Bone marrow (tissue), 2 donors: ENCODE measurements at places on chromosomes 3 and 15.

- DNase-seq = no peak
Measured at GRCh38 chr3:146732325-146732724, 127.2 kb upstream of the PLSCR5 start.

- no peak for DNase-seq
Measured at GRCh38 chr3:157442729-157443128, 6.1 kb downstream of the PTX3 start.

DNA sequence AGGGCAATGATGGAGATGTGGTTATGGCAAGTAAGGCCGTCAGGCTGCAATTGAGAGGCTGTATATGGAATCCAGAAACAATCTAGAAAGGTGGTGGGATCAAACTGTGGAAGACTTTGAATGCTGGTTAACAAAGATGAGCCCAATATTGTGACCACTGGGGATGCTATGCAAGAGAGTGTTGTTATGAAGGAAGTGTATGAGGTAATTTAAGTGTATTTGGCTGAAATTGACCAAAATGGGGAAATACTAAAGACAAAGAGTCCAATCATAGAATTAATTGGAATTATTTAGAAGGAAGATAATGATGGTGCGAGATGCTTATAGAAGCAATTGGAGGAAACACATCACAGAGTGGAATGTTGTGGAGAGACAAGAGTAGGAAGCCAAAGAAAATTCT lies 24.5 kb downstream of the BTLA start:
- no peak for DNase-seq

- DNase-seq = no peak
Measured at GRCh38 chr3:131819381-131820055, 215.3 kb downstream of the CPNE4 start.

DNA sequence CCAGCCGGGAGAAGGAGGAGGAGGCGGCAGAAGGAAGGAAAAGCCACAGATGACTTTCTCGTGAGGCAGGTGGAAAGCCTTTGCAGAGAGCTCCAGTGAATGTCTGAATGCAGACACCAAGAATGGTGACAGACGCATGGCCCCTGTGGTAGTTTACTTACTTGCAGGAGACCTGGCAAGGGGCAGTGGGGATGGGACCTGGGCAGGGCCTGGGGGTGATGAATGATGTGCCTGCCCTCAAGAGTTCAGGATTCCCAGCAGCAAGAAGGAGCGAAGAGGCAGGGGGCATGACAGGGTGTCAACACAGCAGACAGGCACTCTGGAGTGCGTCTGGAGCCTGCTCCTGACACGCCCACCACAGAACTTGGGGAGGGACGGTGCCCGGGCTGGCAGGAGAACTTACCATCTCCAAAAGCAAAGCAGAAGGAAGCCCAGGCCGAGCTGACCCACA lies 260.5 kb upstream of the LYSMD4 start:
- no peak for DNase-seq

- no peak for DNase-seq
Measured at GRCh38 chr15:61426466-61426865, 197.4 kb upstream of the RORA start.

DNA sequence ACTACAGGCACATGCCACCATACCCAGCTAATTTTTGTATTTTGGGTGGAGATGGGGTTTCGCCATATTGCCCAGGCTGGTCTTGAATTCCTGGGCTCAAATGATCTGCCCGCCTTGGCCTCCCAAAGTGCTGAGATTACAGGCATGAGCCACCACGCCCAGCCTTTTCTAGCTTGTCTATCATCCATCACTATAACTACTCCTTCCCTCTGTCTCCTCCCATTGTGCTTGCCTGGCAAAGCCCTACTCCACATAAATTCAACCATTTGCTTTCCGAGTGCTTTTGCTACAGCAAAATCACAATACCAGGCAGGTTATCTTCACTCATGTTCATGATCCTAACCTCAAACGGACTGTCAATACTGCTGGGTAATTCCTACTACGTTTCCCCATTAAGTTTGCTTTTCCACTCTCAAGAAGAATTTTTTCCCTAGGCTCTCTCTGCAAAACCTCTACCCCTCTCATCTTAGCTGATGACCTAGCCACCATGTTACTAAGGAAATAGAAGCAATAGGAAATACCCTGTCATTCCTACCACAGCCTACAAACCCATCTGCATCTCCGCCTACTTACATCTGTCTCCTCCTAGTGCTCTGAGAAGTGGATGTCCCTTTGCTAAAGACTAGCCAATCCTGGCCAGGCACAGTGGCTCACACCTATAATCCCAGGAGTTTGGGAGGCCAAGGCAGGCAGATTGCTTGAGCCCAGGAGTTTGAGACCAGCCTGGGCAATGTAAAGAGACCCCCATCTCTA lies 64.5 kb downstream of the RBPMS2 start:
- no peak for DNase-seq

GRCh38 chr3:52490035-52490938 lies 4.9 kb upstream of the STAB1 start:
- DNase-seq = no peak

DNA sequence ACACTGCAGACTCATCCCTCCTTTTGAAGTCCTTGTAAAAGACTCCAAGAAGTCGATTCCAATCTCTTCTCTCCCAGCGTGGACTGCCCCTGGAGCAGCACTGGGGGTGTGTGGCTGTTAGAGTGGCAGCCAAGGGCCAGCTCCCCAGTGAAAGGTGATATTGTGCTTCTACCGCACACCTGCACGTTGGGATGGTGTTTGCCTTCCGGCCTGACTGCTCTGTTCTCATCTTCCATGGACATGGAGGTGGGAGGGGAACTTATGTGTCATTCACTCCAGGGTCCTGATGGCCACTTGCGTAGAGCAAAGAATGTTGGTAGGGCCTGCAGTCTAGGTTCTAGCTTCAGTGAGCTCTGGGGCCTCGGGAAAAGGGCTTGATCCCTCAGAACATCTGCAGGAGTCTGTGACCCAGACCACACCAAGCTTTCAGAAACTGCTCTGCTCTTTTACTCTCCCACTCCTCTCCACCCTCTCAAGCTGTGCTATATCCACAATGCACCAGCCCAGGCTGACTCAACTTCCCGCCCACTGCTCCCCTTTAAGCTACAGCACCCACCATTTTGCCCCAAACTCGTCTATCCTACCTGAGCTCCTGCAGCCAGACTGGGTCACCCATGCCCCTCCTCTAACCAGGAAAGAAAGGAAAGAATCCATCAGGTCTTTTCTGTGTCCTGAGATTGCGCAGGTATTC lies 31.3 kb downstream of the LIPC start:
- no peak for DNase-seq

DNA sequence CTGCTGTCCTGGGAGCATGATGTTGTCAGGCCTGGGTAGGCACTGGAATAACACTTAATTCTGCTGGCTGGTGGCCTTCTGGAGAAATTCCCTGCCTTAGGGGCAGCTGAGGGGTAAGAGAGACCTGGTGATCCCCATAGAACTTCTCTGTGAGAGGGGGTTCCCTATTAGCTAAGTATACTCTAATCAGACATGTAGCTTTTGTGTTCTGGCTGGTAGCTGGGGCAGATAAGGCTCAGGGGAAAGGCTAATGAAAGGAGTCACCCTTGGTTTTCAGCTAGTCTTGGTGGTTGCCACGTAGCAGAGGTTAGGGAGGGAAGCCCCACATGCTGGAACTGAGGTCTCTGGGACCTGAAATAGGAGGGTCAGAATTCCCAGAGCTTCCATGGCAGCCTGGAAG lies 952 bp upstream of the HDDC3 start:
- no peak for DNase-seq

- no peak for DNase-seq
Measured at GRCh38 chr3:8743021-8743601, 9.5 kb downstream of the CAV3 start.

DNA sequence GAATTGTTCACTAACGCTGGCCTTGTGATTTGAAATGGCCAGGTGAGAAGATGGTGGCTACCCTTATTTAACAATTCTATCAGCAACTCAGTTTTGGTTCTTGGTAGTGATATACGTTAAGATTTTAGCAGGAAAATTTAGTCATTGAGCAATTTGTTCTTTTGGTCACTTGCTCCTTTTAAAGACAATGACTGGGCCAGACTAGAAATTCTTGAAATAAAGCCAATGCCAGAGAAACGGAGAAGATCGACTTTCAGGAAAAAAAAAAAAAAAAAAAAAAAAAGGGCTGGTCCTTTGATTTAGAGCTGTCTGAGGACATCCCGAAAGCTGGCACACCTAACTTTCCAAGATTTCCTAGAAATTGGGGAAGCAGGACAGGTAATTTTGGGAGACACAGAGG lies 178.5 kb downstream of the FNDC3B start:
- DNase-seq = no peak

DNA sequence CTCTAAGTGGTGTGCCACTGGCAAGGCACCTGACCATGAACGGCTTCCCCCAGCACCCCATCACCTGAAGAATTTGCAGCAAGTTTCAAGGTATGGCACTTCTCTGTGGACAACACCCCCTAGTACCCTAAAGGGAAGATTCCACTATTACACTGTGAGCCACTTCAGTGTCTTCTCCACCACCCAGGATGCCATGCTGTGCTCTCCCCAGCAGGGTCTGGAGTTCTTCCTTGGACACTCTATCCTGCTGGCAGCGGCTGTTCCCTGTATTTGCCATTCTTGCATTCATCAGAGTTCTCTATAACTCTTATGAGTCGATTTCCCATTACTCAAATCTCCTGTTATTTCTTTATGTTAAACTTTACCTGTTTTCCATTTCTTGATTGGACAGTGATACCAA lies 33.9 kb upstream of the RNU6-1 start:
- DNase-seq = no peak

GRCh38 chr3:23919628-23920027 lies 2.7 kb downstream of the RPL15 start:
- DNase-seq = no peak

GRCh38 chr15:39833515-39833981 lies 50.9 kb upstream of the FSIP1 start:
- DNase-seq = no peak

- no peak for DNase-seq
Measured at GRCh38 chr3:59502806-59503205, 453.0 kb upstream of the CFAP20DC start.

DNA sequence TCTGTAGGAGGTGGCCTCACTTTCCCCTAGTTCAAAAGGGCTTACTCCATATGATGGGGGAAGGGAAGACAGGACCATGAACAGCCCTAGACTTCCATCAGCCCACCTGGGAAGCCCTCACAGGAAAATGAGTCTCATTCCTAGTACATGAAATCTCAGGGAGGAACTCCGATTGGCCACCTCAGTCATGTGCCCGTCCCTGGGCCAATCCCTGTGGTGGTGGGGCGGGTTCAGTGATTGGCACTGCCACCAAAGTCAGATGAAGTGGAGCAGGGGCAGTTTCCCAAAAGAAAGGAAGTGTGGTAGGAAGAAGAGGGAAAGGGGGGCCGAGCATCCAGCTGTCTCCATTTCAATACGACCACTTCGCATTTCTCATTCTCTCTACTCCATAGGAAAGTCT lies 25.9 kb upstream of the GP9 start:
- no peak for DNase-seq

DNA sequence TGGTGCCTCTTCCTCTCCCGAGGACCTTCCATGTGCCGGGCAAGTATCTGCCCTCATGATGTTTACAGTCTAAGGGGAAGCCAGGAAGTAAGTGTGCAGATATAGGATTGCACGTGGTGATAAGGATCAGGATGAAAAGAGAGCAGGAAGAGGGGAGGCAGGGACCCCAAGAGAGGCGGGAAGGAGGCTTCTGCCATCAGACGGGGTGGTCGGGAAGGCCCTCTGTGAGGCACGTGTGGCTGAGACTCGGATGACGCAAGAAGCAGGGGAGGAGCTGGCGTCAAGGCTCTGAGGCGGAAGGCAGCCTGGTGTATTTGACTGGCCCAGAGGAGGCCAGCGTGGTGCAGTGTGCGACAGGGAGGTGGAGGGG lies 762 bp upstream of the IQSEC1 start:
- no peak for DNase-seq

DNA sequence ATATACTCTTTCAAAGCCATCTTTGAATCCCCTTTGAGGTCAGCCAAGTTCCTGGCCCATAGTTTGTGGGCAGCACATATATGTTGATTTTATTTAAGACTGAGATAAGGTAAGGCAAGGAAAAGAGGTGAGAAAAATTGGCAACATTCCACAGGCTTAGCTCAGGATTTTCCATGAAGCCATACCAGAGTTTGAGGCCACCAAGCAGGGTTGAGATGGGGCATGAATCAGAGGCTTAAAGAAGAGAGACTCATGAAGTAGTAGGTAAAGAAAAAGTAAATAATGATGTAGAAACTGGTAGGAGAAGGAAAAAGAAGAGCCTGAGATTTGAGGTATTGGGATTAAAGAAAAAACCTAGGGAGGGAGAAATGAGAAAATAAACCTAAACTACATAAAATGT lies 89.2 kb downstream of the MYO5A start:
- no peak for DNase-seq

DNA sequence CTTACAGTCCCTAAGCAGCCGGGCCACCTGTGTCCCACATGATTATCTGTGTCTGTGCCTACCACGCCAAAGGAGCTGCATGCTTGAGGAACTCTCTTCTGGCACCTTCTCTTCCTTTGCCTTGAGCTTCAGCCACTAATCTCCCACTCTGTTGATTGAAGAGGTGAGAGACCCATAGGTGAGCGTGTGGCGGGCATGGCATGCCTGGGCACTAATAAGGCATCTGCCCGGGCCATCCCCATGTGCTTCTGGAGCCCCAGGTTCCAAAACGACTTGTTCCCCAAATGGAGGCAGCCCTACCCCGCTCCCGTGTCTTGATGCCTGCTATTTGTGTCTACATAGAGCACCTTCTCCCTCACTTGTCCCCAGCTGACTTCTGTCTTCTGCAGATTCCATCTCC lies 13.0 kb downstream of the MCM2 start:
- DNase-seq = no peak

DNA sequence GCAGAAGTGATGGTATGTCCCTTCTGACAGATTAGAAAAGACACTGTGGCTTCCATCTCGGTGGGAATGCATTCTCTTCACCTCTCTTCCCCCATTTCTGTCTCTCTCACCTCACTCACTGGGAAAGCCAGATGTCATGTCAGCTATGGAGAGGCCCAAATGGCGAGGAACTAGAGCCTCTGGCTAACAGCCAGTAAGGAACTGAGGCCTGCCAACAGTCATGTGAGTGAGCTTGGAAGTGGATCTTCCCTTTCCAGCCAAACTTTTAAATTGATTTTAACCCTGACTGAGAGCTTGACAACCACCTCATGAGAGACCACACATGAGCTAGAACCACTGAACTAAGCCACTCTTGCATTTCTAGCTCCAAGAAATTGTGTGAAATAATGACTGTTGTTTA lies 35.2 kb upstream of the CDAN1 start:
- no peak for DNase-seq

GRCh38 chr3:114646526-114646925 lies 352.7 kb downstream of the TIGIT start:
- DNase-seq = no peak

DNA sequence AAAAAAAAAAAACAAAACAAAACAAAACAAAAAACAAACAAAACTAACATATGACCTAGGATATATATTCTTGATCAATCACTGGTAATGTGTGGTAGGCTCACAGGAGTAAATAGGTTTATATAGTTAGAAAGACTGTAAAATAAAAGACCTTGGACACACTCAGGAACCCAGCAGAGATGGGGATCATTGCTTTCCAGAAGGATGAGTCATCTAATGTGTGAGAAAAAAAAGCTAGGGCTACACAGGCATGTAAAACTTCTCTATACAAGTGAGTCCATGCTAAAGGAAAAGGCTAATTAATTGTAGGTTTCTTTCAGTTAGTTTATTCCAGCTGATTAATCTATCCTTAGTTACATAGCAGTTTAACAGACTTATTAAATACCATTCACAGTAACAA lies 710.3 kb upstream of the ARPP21 start:
- DNase-seq = no peak

GRCh38 chr3:38586546-38587520 lies 62.7 kb downstream of the SCN5A start:
- no peak for DNase-seq
